Retina (tissue), 1 donor: ENCODE measurements at places on chromosomes 12 and 14.

DNA sequence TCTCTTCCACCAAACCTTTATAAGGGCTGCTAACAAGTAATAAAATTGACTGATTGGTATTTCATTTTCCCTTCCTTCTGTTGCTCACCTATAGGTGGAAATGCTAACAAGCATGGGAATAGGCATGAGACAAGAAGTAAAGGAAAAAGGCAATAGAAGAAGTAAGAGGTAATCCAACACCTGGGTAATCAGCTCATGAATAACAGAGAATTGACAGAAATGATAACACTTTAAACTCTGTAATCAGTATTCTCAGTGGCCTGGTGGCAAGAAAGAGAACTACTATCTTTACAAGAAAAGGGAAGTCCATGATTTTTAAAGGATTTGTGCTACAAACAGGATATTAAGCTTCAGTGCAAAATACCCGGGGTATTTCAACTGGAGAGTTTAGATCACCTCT, 737.8 kb downstream of the RERGL start:
- DNase-seq = no peak

- no peak for DNase-seq
These were observed 1258.1 kb upstream of the TMEM132C start for GRCh38 chr12:127008755-127009403.

GRCh38 chr12:114682785-114683708, 928 bp downstream of the TBX3 start:
- DNase-seq = peak; percentile 83

- no peak for DNase-seq
These were observed 1231.7 kb upstream of the TMEM132C start for GRCh38 chr12:127035011-127035879.

DNA sequence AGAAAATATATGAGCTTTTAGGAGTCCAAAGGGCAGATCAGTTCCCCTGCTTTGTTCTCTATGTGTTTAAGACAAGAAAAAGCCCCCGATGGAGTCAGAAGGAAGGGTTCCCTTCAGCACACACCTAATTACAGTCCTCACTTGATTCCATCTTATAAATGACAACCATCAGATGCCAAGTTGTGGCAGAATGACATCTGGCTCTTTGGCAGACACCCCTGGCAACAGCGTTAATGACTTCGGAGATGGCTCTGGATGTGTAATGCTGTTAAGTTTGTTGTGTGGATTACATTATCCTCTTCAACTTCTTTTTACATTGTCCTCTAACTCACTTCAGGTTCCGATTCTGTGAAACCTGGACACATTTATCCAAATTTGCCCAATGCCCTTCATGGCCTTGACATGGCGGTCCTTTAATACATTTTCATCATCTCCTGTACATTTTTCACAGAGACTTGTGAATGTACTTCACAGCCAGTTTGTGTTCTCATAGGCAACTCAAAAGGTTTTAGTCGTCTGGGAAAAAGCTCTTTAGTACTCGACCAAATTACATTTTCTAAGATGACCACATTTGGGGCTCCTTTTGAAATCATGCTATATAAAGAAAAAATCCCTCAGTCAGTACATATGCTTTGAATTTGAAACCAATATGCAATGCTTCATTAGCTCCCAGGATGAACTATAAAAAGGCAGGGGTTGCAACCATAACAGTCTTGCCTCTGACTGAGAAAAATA, 667.8 kb downstream of the NOVA1 start:
- no peak for DNase-seq
